ENCODE measurements at places on chromosomes 7 and 10.

GRCh38 chr7:76106893-76107292 is 59.0 kb downstream of the MDH2 start:
- DNase-seq = no peak

DNA sequence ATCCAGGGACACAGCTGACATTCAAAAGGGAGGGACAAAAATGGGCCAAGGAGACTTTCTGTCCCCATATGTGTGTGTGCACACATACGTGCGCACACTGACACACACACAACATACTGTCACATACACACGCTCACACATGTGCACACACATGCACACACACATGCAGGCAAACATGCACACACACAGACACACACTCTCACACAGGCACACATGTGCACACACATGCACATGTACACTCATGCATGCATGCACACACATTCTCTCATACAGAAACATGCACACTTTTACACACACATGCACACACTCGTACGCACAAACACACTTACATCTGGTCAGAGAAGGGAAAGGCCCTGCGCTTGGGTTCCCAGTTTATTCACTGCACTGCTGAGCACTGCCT is 155.1 kb upstream of the MKI67 start:
- no peak for DNase-seq

- no peak for DNase-seq
Measured at GRCh38 chr10:5364374-5364773, 392 bp upstream of the UCN3 start.

- peak; percentile 27 for DNase-seq
Measured at GRCh38 chr10:15585303-15585715, 134.4 kb downstream of the ITGA8 start.

- peak; percentile 10 for DNase-seq
Measured at GRCh38 chr7:29806208-29806994, at the start of gene WIPF3. Gene WIPF3, plus strand, starts transcription at chr7:29806508. Its CDS starts 28,217 bp downstream, at chr7:29834725.

DNA sequence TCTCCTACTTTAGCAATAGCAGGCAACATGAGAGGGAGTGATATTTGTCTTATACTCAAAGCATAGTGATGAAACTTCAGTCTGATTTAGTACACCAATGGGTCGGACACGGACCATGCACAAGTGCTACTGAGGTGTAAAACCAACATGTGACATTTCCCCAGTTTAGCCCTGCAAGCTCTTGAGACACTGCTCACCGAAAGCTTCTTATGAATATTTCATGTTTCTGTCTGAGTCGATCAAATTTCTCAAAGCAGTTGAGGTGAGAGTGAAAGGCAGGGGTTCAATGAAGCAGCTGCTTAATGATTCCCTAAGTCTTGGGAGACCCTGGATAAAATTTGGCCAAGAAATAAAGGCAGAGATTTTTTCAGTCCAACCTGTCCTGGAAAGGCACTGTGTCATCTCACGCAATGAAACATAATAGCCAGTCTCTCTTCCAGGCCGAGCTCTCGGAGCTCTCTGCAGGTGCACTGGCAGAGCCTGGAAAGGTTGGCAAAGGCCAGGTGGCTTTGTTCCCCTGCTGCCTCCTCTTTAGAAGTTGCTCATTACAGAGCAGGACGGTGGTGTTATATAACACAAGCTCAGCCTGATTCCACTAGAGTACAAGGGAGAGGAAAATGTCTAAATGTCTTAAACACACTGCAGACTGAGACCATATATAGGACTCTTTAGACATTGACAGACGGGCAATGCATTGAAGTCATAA is 33.9 kb upstream of the XPNPEP1 start:
- no peak for DNase-seq

Data from stimulated activated CD4-positive, alpha-beta T cell treated with anti-CD3 and anti-CD28 coated beads, Interleukin-2, amount 100 ng/mL, for 24 hours (primary cell).